ENCODE measurements at places on chromosomes 6 and 20.

DNA sequence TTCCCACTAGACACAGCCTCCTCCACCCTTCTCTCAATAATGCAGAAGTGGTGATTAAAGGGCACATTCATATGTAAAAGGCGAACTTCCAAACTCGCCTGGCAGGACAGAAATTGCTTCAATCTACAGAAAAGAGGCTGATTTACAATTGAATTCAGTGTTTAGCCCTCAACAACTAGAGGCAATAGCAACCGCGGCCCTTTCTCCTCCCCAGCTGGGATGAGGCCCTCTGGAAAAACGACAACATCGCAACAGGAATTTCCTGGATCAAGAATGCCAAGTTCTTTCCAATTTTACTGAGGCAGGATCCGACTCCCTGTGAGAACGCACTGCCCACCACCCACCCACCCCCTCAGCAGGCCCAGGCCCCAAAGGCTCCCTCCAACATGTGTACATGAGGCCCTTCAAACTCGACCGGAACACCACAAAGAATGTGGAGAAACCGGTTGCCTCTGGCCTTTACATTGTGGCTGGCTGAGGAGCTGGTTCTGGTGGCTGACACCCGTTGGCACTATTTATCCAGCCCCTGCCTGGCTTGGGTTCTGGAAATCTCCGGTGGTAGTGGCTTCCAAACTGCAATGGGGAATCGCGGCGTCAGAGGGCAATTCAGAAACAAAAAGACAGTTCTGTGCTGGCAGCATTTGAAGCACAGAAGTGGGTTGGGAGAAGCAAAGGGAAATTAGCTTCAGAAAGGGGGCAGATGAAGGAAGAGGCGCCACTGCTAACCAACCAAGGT lies 36.8 kb downstream of the ZMYND8 start:
- no peak for DNase-seq

- no peak for DNase-seq
These were observed 29.3 kb upstream of the XRN2 start for GRCh38 chr20:21273755-21274386.

- DNase-seq, result no peak
These were observed 4.6 kb downstream of the PTPN1 start for GRCh38 chr20:50514750-50515149.

GRCh38 chr20:62297449-62298227 lies 5.2 kb upstream of the ADRM1 start:
- no peak for DNase-seq
